Kidney (tissue), 22 donors: ENCODE measurements at places on chromosomes 6 and 20. TPM values are rescaled to one million over a fixed set of nuclear protein-coding genes. Genes with fewer than 3 reads are reported as not detected.
A peak's percentile ranks its signal among the peaks of the same experiment; 100 is the strongest.

DNA sequence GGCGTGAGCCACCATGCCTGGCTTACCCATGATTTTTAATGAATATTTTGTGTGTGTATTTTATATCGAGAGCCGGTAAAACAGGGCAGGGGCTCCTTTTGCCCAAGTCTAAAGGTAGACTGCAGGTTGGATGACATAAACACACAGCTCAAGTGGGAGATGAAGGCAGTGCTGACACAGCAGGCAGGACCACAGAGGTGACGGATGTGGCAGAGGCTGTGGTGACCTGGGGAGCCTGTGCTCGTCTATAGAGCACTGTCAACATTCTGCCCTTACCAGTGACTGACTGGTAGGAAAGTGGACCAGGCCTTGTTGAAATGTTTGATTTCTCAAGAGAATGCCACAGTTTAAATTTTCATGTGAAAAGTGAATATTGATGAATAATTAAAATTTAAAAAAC lies 137.5 kb downstream of the ZFP64 start:
- DNase-seq = no peak

DNA sequence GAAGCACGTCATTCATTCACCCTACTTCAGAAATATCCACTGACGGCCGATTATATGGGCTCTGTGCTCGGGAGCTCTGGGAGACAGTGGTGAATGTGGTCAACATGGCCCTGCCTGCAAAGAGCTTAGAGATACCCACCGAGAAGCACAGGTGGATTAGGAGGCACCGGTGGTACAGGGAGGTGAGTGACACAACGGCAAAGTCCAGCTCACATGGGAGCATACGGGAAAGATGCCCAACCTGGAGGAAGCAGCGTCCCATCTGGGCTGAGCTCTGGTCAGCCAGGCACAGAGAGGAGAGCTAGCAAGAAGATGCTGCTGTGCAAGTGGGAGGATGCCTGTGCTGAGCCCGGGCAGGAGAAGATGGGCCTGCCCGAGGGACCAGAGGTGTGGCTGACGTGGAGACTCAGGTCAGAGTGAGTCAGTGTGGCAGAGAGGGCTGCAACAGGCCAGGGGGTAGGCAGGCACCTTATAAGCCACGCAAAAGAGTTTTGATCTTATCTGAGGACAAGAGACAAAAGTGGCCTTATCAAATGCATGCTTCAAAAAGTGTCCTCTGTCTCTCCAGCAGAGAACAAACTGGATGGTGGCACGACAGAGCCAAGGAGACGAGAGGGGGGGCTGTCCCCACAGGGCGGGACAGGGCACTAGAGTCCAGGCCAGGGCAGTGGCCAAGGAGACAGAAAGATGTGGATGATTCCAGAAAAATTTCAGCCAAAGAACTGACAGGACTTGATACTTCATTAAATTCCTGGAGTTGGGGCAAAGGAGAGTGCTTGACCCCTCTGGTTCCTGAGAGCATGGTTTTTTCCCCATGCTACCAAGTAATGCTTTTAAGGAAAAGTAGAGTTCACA lies 214.6 kb upstream of the SNX9 start:
- no peak for DNase-seq

GRCh38 chr20:63471717-63471980 lies 806 bp downstream of the KCNQ2 start:
- no peak for DNase-seq

DNA sequence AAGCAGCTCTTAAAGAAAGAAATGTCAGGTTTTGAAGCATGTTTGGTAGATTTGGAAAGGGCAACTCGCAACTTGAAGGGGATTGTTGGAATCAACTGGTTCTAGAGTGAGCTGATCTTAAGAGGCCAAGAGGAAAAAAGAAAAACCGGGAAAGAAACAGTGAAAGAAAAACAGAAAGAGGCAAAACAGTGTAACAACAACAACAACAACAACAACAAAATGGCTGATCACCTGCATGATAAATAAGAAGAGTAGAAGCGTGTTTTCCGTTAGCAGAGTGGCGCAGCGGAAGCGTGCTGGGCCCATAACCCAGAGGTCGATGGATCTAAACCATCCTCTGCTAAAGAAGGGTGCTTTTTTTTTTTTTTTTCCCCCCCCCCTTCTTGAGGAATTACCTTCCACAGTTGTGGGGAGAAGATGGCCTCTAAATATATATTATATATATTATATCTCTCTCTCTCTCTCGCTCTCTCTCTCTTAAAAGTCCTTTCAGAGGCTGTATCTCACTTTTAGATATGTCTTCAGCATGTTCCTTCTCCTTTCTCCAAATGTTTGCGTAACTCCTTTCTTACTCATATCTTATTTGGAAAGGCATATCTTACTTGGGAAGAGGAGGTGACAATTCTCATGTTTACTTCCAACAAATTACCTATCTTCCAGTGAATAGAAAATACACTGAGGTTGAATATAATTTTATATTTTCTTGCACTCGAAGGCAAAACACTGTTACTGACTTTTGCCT lies 134.4 kb downstream of the OR2B2 start:
- DNase-seq = no peak

- no peak for DNase-seq
Observed at GRCh38 chr6:137808191-137808590, 58.9 kb upstream of the TNFAIP3 start.

DNA sequence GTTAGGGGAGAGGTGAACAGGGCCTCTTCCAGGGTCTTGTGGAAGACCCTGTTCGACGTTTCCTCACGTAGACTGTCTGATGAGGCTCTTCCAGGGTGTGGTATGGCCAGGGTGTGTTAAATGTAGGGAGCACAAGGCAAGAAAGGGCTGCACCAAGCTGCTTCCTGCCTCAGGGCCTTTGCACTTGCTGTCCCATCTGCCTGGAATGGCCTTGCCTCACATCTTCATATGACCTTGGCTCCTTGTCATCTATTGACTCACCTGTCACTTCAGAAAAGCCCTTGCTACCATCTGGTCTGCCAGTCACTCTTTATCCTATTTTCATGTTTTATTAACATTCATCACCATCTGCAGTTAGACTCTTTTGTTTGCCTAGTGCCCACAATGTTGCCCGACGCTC lies 31.0 kb downstream of the E2F3 start:
- no peak for DNase-seq

GRCh38 chr20:48478370-48478769 lies 349.4 kb downstream of the PREX1 start:
- DNase-seq = no peak

DNA sequence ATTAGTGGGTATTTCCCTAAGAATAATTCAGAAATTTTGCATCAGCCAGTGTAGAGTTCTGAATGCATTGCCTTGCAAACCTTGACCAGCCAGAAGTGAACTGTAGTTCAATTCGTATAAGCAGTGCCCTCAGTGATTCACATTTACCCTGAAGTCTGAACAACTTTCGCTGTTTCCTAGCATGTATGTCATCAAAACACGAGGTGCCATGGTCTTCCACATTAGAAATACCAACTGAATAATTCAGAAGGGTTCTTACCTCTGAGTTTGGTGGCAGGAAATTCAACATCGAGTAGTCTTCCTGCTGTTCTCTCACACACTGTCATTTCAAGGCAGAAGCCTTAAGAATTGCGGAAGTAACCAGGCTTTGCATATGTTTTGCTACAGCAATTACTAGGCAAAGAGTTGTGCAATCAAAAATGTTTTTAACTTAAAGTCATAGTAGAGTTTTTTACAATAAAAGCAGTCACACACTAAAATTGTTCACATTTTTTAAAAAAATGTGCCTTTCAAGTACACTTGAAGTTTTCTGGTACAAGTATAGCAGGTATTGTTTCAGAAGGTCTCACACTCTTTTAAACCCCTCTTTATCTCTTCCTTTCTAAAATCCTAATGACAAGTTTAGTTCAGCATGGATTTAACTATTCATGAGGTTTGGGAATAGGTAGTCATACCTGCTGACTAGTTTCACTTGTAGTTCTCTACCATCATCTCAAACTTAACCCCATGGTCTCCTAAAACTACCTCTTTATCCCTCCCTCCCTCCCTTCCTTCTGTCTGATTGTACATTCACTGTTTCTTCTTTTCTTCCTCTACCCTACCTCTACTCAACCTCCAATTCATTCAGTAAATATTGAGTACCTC lies 118.3 kb downstream of the STXBP5 start:
- no peak for DNase-seq

GRCh38 chr6:144335914-144336313 lies 50.8 kb downstream of the UTRN start:
- DNase-seq = no peak

GRCh38 chr6:40852779-40853373 lies 186.1 kb downstream of the UNC5CL start:
- no peak for DNase-seq

- DNase-seq = no peak
Observed at GRCh38 chr6:91683240-91683639, 1096.4 kb upstream of the MAP3K7 start.

- DNase-seq = no peak
Observed at GRCh38 chr6:102761872-102762271, 1368.4 kb downstream of the GRIK2 start.

- no peak for DNase-seq
Observed at GRCh38 chr6:13278164-13278563, 50.2 kb downstream of the TBC1D7 start.

DNA sequence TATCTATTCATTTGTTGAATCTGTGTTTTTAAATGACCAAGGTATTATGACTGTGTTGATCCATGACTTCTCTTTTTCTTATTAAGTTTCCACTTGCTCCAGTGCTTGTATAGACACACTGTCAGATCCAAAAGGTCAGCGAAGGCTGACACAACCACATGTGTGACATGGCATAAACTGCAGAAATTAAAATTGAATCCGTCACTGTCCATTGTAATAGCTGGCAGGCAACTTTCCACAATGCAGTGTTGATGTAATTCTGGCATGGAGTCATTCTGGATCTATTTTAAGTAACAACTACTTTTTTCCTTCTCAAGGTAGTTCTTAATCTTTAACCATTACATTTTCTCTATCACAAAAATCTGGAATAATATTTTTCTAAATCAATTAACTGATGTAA lies 145.3 kb downstream of the AIG1 start:
- DNase-seq = no peak

DNA sequence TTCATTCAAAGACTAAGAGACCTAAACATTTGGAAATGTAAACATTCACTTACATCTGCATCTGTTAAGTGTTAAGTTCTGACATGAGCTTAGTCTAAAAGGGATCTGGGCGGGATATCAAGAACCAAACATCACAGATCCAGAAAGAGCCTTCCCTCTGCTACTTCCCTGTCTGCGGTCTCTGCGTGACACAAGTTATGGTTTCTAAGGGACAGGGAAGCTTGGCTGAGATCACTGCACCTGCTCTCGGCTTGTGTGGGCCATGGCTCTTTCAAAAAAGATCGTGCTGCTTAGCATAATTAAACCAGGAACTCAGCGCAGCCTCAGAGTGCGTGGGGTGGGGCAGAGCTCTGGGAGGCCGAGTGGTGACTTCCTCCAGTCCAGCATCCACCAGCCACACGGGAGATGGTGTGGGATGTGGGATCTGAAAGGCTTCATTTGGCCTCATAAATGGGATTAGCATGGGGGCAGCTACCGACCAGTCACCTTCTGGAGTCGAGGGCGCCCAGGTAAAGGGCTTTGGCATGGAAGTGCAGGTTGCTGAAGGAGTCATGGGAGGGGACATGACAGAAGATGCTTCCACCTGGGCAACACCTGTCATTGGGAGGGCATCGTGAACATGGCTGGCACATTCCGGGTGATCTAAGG lies 16.7 kb upstream of the RAMACL start:
- no peak for DNase-seq

DNA sequence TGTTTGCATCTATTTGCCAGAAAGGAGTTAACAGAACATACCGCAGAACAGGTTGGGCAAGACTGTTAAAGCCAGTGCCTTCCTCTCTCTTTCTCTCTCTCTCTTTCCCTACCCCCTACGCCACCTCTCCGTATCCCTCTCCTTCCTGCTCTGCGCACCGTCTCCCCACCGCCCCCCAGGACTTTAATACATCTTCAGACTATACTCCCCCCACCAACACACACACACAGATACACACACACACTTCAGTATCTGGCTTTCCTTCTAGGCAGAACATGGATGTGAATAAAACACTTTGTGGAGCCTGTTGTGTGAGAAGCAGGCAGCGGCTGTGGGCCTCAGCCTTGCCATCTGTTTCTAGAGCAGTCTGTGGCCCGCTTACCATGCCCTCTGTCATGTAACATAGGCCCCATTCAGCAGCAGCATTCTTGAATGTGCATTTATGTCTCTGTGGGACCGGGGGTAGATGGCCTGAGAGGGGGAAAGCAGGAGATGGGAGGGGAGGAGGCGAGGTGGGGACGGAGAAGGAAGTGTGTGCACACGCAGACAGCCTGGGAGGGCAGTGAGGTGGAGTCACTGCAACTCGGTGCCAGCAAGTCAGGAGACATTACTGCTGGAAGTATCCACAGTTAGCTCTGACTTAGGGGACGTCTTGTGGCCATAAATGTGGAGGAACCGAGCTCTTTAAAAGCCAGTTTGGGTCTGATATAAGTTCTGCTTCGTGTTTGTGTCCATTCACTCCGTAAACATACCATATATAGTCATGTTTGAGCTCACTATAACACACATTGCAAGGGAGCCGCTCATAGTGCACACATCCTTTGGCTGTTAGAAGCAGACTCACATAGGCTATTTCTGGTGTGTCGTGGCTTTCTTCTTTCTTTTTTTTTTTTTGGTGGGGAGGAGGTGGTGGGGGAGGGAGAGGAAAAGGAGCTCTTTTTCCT lies 38.4 kb downstream of the RREB1 start:
- peak; percentile 79 for DNase-seq

DNA sequence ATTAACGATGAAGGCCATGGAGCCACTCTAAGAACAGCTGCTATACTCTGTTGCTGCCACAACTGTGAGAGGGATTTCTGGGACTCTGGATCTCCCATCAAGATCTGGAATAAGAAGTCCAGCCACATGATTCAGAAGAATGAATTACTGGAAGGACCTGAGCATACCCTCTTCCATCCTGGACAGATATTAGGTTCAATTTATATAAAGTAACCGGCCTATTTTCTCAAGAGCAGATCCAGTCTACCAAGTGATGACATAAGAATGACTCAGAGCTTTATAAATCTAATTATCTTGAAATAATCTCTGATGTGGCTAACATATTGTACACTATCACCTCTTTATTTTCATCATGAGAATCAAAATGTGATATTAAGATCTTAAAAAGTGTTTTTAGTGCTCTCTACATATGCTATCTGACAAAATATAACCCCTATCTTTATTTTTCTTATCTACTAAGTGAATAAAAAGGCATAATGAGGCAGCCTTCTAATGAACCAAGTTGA lies 45.1 kb downstream of the COL9A1 start:
- DNase-seq = no peak

DNA sequence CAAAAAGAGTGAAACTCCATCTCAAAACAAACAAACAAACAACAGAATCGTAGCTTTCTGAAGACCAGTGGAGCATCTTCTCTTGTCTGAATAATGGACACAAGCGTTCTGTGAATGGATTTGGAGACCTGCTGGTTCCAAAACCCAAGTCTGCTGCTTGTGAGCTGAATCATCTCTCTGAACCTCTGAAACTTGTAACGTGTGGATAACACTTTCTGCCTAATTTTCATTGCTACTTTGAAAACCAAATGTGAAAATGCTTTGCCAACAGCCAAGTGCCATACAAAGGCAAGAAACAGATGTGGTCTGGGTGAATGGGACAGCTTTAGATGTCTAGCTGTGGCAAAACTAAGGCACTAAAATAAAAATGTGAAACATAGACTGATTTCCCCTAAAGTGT lies 44.3 kb downstream of the PHACTR1 start:
- no peak for DNase-seq

Gene MCCD1
- polyA plus RNA-seq = 325 TPM

Gene PIGU
- 42.0 TPM for polyA plus RNA-seq

Gene OPRL1
- polyA plus RNA-seq = 0.39 TPM

Gene ARMH2
- polyA plus RNA-seq = not detected

Gene MLIP
- 1.7 TPM for polyA plus RNA-seq

Gene PTGIS
- polyA plus RNA-seq = 3.1 TPM

Gene SSTR4
- not detected for polyA plus RNA-seq

Gene AIF1
- polyA plus RNA-seq = 121 TPM

Gene SOX12
- 11.3 TPM for polyA plus RNA-seq

Gene LKAAEAR1
- polyA plus RNA-seq = not detected

Gene XKR7
- not detected for polyA plus RNA-seq
